ENCODE measurements at places on chromosomes 3 and 15. TPM values are rescaled to one million over a fixed set of nuclear protein-coding genes. Genes with fewer than 3 reads are reported as not detected.

Gene PRR20G
- not detected for total RNA-seq

Gene NGRN
- 156 TPM for total RNA-seq

- DNase-seq: no peak
These were observed 235.6 kb downstream of the EDEM1 start for GRCh38 chr3:5423076-5423475.

Gene ACKR4
- 0.22 TPM for total RNA-seq

Gene BTBD1
- total RNA-seq: 41.9 TPM

Gene CHRNA7
- 19.1 TPM for total RNA-seq

DNA sequence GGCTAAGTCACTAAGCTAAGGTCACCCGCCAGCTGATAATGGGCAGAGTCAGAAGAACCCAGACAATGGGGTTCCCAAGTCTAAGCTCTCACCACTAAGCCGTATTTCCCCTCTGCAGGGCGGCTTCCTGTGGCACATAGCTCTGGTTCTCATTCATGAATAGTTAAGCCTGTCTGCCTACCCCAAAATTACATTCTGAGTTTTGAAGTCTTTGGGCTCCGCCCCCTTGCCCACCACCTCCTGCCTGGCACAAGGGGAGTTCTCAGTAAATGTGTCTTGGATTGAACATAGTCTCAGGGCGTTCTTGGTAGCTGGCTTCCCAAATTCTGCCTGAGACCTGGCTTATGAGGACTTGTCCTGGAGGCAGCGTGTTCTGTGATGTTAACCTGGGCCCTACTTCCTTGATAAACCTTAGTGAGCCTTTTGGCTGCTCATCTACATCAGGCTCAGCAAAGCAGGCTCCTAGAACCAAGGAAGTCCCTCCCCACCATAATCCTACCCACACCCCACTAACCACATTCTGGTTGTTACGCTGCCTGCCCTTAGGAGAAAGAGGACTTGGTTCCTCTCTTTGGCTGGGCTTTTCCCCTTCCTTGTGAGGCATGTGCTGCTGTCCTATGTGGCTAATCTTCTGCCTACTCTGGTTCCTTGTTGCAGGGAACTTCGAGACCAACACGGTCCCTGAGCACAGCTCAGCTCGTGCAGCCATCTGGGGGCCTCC lies 54.9 kb downstream of the STARD5 start:
- DNase-seq: no peak

- peak; percentile 84 for DNase-seq
These were observed at the start of gene DPH6 for GRCh38 chr15:35545824-35546510. DPH6 (minus strand) TSS chr15:35546165; CDS start chr15:35546141, 24 bp downstream.

Gene UNC13C
- 0.49 TPM for total RNA-seq

DNA sequence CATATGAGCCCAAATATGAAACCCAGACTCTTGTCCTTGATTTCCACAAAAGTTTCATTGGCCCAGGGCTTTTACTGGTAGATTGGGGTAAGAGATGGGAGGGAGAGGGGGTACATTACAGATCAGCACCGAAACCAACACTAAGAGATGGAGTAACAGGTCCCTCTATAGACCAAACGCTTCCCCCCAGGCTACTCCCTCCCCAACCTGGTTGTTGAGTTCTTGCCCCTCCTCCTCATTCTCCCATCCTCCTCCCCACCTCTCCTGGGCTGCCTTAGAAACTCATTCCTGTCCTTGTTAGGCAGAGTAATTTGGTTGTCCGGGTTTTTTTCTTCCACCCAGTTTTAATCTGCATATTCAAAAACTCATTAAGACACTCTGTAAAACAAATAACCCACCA lies 74.1 kb downstream of the MESD start:
- DNase-seq: no peak

DNA sequence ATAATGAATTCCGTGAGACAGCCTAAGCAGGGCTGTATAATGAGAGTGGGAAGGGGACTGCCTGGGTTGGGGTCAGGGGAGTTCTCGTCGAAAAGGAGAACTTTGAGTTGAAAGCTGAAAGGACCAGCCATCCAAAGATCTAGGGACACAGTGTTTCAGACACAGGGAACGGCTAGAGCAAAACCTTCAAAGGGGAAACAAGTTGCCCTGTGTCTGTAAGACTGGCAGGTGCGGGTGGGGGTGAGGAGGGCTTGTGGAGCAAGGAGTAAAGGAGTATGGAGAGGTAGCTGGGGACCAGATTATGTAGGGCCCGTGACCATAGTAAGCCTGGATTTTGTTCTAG lies 1.3 kb upstream of the SRP14 start:
- no peak for DNase-seq

GRCh38 chr15:31228980-31229826 lies 97.4 kb upstream of the KLF13 start:
- DNase-seq: no peak

DNA sequence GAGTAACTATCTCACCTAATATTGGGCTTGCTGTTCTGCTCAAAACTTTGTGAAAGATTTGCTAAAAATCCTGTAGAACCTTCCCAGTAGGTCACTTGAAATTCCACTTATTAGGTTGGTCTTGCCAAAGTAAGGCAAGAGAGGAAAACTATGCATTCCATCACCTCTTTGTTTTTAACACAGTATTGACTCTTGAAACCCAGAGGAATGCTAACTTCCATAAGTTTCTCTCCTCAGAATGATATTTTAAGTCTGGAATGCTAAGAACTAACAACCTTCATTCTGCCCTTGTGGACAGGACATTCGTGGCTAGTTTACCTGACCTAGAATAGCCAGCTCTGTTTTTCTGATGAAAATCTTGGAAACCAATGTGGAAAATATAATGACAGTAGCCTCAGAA lies 154.5 kb downstream of the TMCO5A start:
- no peak for DNase-seq

Gene ACAA1
- 89.8 TPM for total RNA-seq

DNA sequence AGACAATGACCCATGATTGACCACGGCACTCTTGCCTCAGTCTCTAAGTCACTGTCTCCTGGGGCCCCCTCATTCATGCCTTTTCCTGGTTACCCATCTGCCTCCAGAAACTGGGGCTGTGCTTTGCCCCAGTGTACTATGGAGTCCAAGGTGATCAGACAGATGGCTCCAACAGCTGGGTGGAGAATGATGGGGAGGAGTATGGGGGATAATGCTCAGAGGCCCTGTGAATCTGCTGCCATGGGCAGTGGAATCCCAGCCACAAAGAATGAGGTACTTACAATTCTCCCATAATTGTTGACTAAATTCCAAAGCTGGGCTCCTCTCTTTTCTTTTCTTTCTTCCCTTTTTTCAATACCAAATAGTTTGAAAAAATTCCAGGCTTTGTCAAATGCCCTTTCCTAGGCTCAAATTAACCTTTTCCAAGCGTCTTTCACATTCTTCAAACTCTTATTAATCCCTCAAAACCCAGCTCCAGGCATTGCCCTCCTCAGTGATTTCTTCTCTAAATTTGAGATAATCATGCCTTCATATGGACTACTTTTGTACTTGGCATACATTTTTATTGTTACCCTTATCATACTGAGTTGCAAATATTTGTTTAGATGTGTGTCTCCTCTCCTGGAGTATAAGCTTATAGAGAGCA lies 148.5 kb upstream of the ICE2 start:
- DNase-seq: no peak
